CD4-positive, alpha-beta T cell treated with Interleukin-4 for 4 hours (primary cell): ENCODE measurements at places on chromosomes 12 and 14.

DNA sequence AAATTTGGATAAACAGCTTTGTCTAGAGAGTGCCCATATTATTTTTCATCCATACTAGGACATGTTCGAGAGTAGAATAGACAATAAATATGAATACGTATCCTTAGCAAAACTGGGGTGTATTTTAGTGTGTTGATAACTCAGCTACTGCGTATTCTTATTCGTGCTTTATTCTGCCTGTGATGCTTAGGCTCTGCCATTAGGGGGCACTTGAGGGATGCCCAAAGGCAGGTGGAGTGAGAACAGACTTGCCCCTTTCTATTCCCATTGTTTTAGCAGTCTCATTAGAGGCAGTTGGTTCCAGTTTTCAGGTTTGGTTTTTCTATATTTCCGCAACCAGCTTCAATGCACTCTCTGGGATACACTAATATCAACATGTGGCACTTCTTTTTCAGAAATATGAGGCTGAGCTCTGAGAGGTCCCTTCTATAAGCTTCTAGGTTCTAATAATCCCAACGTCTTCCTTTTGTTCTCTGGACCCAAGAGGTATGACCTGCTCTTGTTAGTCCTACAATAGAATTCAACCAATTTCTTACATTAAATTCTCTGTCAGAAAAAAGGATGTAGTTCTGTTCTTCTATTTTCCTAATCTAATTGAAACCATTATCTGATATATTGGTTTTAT is 985.7 kb upstream of the FBXO33 start:
- DNase-seq: no peak

DNA sequence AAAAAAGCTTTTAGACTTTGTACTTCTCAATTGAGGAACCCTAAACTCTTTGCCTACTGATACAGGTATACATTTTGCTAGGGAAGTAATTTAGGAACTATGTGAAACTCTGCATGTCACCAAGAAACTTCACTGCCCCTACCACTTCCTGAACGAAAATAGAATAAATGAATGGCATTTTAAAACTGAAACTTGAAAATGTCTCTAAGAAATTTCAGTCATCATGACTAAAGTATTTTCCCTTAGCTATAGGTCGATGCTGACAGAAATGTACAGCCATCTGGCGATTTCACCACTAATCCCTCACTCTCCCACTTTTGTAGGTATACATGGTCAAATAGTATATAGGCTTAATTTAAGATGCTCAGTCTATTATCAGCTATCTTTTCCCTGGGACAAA is 194.9 kb upstream of the SYT10 start:
- no peak for DNase-seq

- no peak for DNase-seq
Measured at GRCh38 chr14:77281852-77282410, 10.9 kb upstream of the NGB start.

- no peak for DNase-seq
Measured at GRCh38 chr12:3437986-3438385, 53.0 kb upstream of the PRMT8 start.

- DNase-seq: no peak
Measured at GRCh38 chr14:89444044-89444443, 27.0 kb upstream of the FOXN3 start.

DNA sequence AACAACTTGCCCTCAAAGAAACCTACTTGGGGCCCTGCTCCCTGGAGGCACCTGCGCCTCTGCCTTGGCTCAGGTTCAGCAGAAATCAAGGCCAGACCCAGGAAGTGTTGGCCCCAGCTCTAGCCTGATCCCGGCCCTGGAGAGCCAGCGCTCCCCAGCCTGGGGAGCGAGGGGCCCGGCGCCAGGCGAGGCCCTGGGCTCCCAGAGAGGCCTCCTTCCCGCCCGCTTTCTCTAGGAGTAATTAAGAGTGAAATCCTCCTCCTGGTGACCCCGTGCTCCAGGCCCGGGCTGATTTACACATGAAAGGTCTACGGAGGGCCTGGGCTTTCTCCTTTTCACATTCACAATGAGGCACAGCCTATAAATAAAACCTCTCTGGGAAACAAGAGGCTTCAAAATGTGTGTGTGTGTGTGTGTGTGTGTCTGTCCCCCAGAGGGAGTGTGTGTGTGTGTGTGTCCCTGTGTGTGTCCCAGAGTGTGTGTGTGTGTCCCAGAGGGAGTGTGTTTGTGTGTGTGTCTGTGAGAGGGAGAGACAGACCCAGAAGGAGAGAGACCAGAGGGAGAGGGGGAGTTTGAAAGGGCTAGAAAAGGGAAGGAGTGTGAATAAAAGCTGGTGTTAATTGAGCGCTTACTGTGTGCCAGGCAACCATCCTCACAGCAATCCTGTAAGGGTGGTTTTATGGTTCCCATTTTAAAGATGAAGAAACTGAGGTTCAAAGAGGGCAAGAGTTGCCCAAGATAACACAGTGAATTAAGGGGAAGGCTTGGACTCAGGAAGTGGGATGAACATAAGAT is 23.8 kb upstream of the COX6A1 start:
- no peak for DNase-seq

DNA sequence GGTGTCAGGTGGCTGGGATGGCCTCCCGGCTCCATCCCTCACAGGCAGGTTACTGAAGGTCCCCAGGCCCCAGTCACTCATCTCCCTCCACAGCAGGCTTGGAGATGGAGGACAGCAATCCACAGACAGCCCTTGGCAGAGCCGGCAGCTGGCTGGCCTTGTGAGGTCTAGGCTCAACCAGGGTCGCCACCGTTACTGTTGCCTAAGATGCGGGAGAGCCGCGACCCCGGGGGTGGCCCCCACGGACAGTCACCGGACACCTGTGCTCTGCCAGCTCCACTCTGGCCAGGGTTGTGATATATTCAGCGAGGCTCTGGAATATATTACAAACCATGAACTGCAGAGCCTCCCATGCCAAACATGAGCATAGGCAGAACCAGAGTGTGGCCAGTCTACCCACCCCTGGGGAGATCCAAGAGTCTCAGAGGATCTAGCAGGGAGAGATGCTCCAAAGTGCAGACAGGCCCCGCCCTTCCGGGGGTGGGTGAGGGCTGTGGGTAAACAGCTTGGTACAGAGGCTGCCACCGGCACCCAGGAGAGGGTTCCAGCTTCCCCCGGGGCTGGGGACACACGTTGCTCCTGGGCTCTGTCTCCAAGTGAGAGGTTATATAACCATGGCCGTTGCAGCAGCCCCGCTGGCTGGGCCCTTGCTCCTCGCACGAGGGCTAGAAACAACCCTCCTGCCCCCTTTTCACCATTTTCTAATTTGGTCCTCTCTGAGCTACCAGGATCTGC is 55.9 kb upstream of the DIO3 start:
- no peak for DNase-seq

GRCh38 chr12:109255377-109255776 is 53.7 kb downstream of the FOXN4 start:
- DNase-seq: no peak

DNA sequence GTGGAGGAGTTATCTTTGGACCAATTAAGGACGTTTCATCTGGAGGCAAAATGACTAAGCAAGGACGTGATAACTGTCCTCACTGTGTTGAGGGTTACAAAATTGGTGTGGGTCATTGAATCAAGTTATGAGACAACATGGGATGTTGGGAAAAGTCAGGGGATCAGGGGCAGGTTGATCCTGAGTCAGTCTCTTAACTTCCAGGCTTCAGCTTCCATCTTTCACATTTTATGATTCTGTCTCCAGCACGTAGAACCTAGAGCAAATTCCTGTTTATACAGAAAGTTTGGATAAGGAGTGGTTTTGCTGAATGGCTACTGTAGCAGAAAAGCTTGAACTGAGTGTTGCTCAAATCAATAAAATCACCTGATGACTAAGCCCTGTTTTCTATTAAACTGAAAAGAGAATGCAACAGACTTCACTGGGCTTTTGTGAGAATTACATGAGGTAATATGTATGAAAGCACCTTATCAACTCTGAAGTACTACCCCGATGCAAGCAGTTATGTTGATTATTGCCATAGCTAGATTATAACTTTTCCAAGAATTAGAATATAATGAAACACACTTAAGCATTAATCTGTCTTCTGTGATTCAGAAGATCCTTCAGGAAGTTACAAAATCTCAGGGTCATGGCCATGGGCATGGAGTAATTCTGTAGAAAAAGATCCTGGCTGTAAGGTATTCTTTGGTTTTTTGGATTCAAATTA is 184.8 kb downstream of the ETV6 start:
- no peak for DNase-seq

DNA sequence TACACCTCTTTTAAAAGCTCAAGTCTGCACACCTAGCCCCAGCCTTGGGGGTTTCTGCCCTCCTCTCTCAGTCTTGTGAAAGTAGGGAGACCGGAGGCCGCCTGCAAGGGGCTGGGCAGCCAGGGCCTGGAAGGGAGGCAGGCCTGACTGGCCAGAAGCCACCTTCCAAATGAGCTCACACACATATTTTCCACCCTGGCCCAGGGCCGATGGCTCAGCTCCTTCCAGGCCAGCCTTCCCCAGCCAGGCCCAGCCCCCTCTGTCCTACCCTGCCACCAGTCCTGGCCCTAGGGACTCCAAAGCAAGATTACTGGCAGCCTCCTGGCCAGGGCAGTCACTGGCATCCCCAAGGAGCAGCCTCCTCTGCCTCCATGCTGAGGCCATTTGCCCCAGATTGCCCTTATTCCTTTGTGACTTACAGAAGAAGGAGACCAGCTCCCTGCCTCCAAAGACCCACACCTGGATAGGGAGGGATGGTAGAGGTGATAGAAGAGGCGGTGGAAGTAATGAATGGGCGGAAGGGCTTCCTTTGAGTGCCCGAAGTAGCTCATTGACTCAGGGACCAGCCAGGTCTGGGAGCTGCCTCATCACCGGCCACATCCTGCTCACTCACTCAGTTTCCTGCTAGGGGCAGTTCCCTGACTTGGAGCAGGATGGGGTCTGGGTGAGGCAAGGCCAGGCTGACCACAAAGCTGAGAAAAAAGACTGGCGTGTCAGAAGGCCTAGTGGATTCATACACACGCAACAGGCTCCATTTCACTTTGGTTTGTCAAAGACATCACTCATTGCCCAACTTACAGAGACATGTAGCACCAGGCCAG is 14.8 kb downstream of the MMP14 start:
- no peak for DNase-seq
